Stimulated activated CD8-positive, alpha-beta memory T cell treated with anti-CD3 and anti-CD28 coated beads, Interleukin-15, amount 100 ng/mL, for 48 hours (primary cell): ENCODE measurements at places on chromosomes 5 and 9.
A peak's percentile ranks its signal among the peaks of the same experiment; 100 is the strongest.

GRCh38 chr5:150789943-150790611 is 11.5 kb downstream of the SMIM3 start:
- DNase-seq, result peak; percentile 69

GRCh38 chr9:37034305-37034937 is 353 bp upstream of the PAX5 start:
- DNase-seq, result no peak

DNA sequence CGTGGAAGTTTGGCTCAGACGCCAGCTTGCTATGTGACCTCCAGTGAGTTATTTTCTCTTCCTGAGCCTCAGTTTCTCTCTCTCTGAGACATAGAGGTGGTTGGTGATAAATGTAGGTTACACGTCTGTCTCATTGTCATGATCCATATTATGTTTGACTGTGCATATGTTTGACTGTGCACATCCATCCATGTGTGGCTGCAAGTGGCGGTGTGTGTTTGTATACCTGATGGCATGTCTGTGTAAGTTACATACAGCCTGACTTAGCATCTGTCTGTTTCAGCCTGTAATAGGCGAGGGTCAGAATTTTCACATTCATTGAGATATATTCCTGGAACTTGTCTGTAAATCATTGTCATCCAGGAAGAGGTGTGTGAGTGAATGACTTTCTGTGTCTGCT is 3.3 kb downstream of the SPARC start:
- DNase-seq, result no peak

- DNase-seq, result no peak
Observed at GRCh38 chr9:134224567-134225093, 60.3 kb upstream of the RNU6ATAC start.

GRCh38 chr5:109901628-109901981 is 211.9 kb downstream of the MAN2A1 start:
- DNase-seq, result no peak

- no peak for DNase-seq
Observed at GRCh38 chr5:12392246-12392645, 488.0 kb upstream of the CTNND2 start.

DNA sequence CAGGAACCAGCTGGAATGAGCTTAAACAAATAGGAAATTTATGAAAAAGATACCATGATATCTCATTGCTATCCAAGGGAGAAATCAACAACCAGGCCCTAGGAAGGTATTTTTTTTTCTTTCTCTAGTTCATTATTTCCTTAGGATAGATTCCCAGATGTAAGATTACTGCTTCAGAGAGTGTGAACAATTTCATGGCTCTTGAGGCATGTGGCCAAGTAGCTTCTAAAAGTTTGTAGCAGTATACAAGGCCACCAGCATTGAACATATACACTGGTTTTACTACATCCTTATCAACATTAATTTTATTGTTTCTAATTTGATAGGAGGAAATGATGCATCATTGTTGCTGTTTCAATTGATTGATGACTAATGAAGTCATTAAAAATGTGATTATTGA is 201.2 kb downstream of the SREK1 start:
- DNase-seq, result no peak

- DNase-seq, result no peak
Observed at GRCh38 chr9:121386442-121387175, 16.6 kb upstream of the STOM start.

DNA sequence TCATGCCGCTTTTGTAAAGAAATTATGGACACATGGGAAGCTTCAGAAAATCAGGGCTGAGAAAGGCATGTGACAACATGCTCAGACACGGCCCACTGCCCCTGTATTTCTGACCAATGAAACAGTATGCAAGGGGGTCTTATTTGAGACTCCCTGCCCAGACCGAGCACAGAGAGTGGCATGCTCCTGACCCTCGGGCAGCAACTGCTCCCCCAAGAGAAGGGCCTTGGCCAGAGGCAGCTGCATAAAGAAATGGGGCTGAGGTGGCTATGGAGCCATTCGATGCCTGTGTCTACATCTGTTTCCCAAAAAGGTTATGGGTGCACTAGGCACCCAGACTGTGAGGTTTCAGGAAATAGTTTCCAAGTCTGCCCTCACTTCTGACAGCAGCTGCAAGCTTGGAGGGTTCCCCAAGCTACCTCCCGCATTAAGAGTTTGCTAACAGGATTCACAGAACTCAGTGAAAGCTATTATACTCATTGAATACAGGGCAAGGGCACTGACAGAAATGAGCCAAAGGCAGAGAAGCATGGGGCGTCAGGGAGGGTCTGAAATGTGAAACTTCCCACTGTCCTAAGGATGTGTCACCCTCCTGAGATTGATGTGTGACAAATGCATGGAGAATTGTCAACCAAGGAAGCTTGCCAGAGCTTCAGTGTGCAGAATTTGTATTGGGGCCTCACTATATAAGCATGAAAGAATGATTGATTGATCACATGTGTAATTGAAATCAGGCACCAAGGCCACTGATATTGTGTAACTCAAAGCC is 94.3 kb downstream of the DAP start:
- no peak for DNase-seq
